ENCODE measurements at places on chromosomes 5 and 9. TPM values are rescaled to one million over a fixed set of nuclear protein-coding genes. Genes with fewer than 3 reads are reported as not detected.
A peak's percentile ranks its signal among the peaks of the same experiment; 100 is the strongest.

The PCDH1 gene
- polyA plus RNA-seq = 28.3 TPM

The FCN2 gene
- 0.96 TPM for polyA plus RNA-seq

GRCh38 chr5:95864944-95865504 is 42.5 kb upstream of the GLRX start:
- no peak for DNase-seq

DNA sequence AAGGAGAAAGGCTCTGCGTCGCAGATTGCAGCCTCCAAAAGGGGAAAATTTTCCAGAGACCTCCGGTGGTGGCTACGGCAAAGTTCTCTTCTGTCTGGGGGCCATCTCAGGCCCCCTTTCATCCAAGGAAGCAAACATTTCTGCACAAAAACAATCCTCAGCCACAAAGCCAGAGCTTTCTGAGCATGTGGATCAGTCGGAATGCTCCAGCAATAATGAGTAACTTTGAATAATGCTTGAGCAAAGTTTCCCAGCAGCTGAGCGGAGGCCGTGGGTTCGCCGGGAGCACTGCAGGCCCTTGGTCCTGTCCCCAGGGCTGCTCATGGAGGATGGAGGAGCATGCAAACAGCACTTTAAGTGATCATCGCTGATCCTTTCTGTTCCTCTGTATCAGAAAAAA is 60.2 kb upstream of the UNC5A start:
- DNase-seq = no peak

- DNase-seq = no peak
These were observed 101.7 kb downstream of the ADRB2 start for GRCh38 chr5:148928141-148928540.

- DNase-seq = no peak
These were observed 10.2 kb downstream of the ZNF169 start for GRCh38 chr9:94269264-94269663.

The ENTPD8 gene
- polyA plus RNA-seq = 0.57 TPM

The SLC6A18 gene
- 1.6 TPM for polyA plus RNA-seq

The ACOT12 gene
- polyA plus RNA-seq = 0.43 TPM

GRCh38 chr9:10396615-10397014 is 216.2 kb downstream of the PTPRD start:
- DNase-seq = no peak

- no peak for DNase-seq
These were observed 31.0 kb downstream of the GOLGA2 start for GRCh38 chr9:128244837-128245231.

GRCh38 chr9:2125906-2126305 is 110.8 kb downstream of the SMARCA2 start:
- no peak for DNase-seq

The CTXN3 gene
- not detected for polyA plus RNA-seq

The INSL6 gene
- polyA plus RNA-seq = 0.21 TPM

The TAF7 gene
- polyA plus RNA-seq = 174 TPM

GRCh38 chr9:2936221-2936620 is 92.3 kb upstream of the PUM3 start:
- DNase-seq = no peak

DNA sequence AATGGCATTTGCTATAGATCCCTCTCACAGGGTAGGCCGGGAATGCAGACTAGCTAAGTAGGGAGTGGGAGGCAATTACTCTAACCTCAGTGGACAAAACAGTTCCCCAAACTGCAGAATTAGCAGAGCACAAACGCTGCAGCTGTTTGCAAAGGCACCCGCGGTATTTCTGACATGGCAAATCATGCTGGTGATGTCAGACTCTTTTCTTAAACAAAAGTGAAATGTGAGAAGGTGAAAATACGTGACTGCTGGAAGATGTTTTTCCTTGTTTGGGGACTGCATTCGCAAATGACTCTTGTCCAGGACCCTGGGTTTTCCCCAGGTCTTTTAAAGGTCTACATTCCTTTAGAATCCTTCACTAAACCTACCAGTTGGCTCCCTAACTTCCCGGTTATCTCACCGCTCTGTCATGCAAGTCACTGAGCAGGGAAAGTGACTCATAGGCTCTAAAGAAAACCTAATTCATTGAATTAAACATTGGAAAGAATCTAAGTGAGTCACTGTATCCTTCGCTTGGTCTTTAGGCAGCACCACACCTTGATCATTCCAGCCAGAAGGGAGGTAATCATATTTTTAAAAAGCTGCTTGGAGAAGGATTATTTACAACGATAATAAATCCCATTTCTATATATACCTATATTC is 91.5 kb upstream of the DNAH5 start:
- peak; percentile 38 for DNase-seq

DNA sequence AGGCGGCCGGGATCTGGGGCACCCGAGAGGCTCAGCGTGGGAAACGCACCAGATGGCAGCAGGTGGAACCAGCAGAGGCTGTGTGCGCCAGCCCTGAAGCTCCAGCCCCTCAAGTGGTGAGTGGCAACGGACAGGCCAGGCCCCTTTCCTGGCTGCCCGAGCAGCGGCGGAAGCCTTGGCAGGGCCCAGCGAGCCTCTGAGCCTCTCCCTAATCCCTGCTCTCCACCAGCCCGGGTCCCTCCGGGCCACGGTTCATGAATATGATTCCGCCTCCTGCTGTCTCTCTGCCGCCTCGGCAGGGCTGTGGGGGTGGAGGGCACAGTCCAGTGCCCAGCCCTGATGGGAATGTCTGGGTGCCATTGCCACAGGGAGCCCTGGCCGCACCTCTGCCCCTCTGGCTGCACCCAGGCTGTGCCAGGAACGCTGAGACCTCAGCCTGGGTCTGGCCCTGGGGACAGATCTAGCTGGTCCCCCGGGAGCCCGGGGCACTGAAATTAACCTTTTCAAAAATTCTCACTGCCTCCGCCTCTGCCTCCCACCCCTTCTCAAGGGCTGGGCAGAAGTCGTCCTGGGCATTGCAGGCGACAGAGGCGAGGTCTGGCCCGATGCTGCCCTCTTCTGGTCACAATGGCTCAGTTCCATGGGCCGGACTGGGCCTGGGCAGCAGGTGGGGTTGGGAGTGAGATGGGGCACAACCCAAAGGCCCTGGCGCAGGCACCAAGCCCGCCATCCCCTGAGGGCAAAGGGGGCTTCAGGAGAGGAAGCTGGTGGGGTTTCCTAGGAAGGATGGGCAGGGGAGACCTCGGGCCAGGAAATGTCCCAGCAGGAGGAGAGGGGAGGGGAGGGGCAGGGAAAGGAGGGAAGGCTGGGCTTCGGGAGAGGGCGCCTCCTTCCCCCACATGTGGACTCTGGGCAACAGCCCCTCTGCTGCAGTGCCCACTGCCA is 20.3 kb downstream of the CCDC187 start:
- peak; percentile 38 for DNase-seq

The NMUR2 gene
- not detected for polyA plus RNA-seq

The FOXD1 gene
- polyA plus RNA-seq = 15.9 TPM

DNA sequence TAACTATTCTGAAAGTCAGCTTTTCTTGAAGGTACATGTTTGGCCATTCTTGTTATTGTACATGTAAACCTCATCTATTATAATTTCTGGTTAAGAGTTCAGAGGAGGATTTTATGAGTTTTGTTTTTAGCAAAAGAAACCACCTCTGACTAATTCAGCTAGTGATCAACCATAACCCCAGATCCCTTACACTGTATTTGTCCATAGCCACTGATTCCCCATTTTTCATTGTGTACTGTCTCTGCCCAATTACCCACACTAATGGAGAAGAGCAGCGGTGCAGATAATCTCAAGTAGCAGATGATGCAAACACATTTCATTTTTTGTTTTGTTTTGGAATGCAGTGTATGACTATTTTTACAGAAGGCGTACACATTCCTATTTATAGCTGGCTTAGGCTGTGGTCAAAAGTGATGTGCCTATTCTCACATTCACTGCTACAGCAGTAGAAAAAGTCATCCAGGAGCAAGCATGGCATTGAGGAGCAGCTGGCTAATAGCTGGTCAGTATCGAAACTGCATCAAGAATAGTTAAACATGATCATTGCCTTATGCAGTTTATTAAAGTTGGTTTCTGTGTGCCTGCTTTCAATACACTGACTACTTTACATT is 988.3 kb downstream of the DTWD2 start:
- DNase-seq = no peak

The GPRIN1 gene
- polyA plus RNA-seq = 2.0 TPM

The PCSK5 gene
- 13.9 TPM for polyA plus RNA-seq

The MOB3B gene
- polyA plus RNA-seq = 21.3 TPM

DNA sequence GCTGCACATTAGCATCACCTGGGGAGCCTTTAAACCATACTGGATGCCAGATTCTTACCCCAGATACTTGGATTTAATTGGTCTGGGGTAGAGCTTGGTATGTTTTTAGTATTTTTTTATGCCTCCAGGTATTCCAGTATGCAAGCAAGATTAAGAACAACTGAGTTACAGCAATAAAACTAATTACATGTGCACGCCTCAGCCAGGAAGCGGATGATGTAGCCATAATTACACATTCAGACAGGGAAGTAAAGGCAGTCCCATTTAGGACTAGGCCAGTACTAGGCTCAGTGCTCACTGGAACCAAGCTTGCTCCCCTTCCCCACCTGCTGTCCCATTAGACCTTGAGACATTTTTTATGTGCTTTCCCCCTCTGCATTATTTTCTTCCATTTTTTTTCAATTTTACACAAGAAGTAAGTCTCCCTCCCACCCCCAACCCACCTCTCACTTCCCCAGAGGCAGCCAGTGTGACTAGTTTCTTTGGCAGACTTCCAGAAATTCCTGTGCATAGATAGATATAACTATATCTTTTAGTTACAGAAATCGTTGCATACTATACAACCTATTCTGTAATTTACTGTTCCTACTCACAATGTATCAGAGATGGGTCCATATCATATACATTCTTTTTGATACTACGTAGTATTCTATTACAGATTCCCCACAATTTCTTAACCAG is 7.1 kb upstream of the GNAQ start:
- DNase-seq = no peak

The IL5 gene
- not detected for polyA plus RNA-seq

The TRIP13 gene
- polyA plus RNA-seq = 17.0 TPM

Measured in right renal pelvis (tissue), 4 donors.